ENCODE measurements at places on chromosomes 6 and 20.

DNA sequence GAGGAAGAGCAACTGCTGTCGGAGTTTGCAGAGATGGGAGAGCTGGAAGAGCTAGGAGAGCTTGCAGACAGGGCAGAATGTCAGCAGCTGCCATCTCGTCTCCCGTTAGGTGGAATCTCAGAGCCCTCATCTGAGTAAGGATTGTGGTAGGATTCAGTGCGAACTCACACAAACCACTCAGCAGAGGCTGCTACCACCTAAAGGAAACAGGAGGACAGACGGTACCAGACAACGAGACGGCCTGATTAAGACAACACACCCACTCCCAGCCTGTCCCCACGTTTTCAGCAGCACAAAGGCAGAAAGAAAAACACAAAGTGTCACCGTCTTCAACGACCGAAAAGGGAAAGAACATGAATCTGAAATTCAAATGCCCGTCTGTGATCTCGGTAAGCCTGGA lies 4.1 kb downstream of the LEMD2 start:
- peak; percentile 57 for DNase-seq

GRCh38 chr6:39051399-39052122 lies 3.0 kb downstream of the GLP1R start:
- DNase-seq, result no peak

DNA sequence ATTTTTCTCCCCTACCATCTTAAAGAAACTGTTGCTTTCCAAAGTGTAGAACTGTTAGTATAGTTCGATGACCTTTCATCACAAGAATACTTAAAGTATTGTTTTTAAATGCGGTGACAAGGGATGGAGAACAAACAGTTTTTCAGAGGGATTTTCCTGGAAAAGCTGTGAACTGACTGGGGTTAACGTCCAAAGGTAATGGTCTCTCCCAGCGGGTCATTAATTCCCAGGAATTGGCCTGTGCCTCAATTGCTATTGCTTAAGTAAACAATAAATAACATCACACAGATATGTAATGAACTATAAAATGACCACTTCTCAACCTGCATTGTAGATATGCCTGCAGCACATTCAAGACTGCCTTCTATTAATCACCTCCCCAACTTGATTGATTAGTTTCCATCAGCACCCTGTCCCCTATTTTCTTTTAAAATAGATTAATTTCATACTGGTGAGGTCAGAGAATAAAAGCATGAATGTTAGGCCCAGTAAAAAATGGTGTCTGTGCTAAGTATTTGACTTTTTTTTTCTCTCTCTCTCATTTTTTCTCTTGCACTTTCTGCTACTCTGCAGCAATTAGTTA lies 268.2 kb downstream of the SAMD5 start:
- no peak for DNase-seq

DNA sequence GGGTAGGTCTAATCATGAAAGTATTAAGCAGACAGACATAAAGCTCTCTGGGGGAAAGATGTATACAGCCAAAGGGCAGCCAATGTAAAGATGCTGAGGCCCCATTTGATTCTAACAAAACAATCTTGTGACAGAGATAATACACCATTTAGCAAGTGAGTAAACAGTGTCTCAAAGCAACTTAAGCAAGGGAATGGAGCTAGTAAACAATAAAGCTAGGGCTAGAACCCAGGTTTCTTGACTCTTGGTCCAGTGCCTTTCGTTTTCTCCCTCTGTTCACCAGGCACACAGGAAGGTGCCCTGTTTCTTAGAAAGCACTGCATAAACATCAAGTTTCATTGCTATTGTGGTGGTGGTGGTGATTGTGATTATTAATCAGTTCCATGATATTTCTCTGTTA lies 5.1 kb downstream of the ELOVL2 start:
- no peak for DNase-seq

GRCh38 chr6:71556141-71556540 lies 267.5 kb downstream of the OGFRL1 start:
- no peak for DNase-seq

- DNase-seq, result no peak
These were observed 84.0 kb downstream of the RAMACL start for GRCh38 chr6:166502453-166502852.

- no peak for DNase-seq
These were observed 1043.2 kb upstream of the ADGRB3 start for GRCh38 chr6:67591910-67592309.

- DNase-seq, result no peak
These were observed 51.8 kb downstream of the DCDC2 start for GRCh38 chr6:24306038-24306437.

GRCh38 chr20:38098952-38099351 lies 65.4 kb downstream of the RPRD1B start:
- no peak for DNase-seq

DNA sequence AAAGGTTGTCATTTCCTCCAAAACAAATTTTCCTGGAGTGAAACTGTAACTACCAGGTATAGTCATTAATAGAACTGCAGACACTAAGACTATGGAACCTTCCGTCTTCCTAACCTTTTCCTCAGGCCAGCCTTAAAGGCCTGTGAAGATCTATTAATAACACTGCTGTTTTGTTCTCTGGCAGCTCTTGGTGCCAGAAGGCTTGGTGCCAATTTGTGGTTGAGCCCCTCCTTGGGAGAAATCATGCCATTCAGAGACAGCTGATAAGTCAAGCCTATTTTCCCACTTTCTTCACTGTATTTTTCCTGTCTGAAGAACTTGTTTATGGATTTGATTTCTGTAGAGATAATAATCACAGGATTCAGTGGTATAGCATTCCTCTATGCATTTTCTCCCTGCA lies 64.8 kb downstream of the HCRTR2 start:
- DNase-seq, result no peak

GRCh38 chr6:124078169-124078568 lies 274.5 kb downstream of the NKAIN2 start:
- no peak for DNase-seq

GRCh38 chr6:110404607-110405006 lies 10.8 kb downstream of the DDO start:
- no peak for DNase-seq

GRCh38 chr6:160412993-160413392 lies 64.8 kb downstream of the SLC22A3 start:
- no peak for DNase-seq

DNA sequence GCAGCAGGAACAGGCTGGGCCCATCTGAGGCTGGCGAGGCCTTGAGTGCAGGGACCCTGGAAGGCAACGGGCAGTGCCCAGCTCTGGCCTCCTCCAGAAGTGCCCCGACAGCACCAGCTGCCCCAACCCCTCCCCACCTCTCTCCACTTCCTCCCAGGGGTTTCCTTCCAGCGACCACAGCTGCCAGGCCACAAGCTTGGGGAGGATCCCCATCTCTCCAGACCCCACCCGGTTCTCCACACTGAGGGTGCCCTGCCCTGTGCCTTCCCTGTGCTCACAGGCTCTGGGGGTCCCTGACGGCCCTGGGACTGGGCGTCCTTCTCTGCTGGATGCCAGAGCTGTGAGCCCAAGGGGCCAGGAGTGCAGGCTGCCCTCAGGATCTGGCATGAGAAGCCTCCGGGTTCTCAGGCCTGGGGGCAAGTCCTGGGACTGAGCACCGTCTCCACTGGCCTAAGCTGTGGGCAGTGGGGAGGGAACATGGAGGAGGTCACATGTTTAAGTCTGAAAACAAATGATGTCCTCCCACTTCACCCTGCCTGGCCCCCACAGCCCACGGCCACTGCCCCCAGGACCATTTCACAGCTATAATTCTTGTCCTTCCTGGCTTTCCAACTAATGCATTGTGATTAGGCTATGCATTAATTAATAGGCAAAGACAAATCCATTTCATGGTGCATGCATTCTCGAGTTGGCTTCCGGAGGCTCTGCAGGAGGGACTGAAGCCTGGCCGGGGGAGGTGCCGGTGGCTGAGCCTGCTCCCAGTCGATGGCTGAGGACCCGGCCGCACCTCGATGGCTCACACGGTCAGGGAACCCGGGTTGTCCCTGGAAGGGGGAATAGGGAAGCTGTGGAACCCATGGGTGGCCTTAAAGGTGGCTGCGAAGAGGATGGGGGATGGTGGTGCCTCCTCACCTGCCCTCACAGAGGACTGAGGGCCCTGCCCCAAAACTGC lies 24.4 kb downstream of the BHLHE23 start:
- no peak for DNase-seq

- no peak for DNase-seq
These were observed 7.4 kb upstream of the CD83 start for GRCh38 chr6:14110001-14110818.

DNA sequence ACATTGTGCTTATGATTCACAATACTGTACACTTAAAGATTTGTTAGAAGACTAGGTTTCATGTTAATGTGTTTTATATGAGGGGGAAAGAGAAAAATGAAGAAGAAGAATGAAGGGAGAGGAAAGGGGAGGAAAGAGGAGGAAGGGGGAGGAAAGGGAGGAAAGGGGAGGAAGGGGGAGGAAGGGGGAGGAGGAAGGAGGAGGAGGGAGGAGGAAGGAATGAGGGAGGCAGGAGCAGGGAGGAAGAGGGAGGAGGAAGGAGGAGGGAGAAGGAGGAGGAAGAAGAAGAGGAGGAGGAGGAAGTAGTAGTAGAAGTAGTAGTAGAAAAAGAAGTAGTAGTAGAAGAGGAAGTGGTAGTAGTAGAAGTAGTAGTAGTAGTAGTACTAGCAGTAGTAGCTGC lies 70.6 kb downstream of the COL21A1 start:
- DNase-seq, result no peak

DNA sequence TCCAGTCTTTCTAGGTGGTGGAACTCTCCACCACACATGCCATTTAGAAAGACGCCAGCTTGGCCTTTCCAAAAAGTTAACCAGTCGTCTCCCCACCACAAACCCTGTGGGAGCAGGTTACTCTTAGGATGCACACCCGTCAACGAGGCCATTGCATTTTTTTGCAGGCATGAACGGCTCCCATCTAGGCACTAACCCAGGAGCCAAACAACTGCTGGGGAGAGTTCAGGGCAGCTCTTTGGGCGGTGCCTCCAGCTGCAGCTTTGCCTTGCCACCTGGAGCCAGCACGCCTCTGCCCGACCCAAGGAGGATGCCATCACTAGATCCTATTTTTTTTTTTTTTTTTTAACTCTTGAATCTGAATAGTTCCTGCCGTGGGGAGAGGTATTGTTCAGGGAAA lies 39.9 kb downstream of the TBC1D7 start:
- no peak for DNase-seq

GRCh38 chr6:45786355-45786781 lies 229.3 kb downstream of the CLIC5 start:
- DNase-seq, result no peak

GRCh38 chr6:169862892-169863525 lies 111.6 kb downstream of the ERMARD start:
- DNase-seq, result no peak

DNA sequence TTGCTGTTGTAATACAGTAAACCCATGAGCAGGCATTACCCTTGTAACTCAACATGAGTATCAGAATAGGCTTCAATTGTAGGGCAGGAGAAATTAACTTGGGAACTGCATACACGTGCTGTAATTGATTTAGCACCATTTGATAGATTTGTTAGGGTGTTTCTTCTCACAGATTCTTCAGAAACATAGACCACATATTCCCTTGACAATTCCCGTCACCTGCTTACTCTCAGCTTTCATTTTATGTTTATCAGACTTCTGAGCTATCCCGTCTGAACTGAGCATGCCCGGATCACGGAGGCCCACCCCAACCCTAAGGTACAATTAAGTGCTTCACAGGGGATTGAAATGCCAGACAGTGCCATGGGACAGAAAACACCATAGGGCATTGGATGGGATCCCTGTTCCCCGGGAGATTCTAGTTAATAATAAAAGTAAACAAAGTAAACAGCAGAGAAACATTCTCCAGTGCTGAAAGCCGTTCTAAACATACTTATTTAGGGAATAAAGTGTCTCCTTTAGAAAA lies 179.7 kb downstream of the PHACTR1 start:
- DNase-seq, result no peak

DNA sequence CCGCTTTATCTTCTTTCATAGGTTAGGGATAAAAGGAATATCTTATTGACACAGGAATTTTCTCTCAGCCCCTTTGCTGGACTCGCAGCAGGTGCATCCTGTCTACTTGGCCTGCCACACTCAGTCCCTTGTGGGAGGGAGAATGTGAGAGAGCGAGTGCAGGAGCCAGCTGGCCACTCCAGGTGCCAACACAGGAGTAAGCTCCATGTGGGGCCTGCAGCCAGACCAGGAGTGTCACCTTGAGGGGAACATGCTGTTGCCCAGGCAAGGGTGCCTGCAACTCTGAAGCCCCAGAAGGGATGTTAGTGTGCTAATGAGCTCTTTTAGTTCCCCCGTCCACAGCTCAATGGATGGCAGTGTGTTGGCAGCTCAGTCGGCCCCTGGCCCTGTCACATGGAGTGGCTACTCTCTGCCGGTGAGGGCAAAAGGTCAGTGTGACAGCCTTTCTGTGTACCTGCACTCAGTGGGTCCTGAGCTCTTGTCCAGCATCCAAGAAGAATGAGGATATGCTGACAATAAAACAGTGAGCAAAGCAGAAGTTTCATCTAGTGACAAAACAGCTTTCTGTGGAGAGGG lies 57.1 kb downstream of the CRYBG1 start:
- DNase-seq, result no peak

DNA sequence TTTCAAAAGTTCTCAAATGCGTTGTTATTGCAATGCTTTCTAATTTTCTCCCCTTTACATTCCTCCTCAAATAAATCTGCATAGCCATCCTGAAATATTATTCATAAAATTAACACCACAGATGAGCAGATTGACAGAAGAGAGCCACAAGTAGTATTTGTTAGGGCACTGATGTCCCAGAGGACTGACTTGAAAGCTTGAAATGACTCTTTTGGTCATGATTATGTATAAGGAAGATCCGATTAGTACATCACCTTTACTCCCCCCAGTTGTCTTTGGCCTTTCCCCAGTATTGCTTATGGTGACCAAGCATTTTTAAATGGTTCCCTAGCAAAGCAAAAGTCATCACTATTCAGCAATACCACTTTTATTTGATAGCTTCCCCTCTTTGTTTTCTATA lies 187.6 kb downstream of the ADAT2 start:
- no peak for DNase-seq

GRCh38 chr20:17138237-17138636 lies 88.6 kb upstream of the PCSK2 start:
- peak; percentile 30 for DNase-seq

DNA sequence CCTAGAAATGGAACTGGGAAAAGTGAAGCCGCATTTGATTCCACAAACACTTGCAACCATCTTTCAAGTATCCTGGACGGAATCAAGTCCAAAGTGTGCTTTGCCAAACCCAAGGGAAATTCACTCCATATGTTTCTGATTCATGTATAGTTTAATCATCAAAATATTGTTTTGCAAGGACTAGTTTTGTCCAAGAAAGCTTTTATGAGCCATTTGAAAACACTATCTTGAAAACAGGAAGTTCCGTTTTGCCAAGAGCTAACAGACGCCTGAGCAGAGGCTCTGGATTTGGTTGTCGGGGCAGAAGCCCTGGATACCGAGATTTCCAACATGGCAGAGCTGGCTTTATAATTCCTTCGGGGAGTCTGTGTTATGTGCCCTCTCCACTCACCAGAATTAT lies 251.1 kb downstream of the PHACTR1 start:
- DNase-seq, result no peak

- DNase-seq, result no peak
These were observed at the start of gene SIGLEC1 for GRCh38 chr20:3712279-3712873. SIGLEC1 (minus strand) TSS chr20:3712600; CDS start chr20:3707128, 5,472 bp downstream.

Data from dorsolateral prefrontal cortex (tissue), 122 donors.